ENCODE measurements at places on chromosomes 13 and 19.

GRCh38 chr13:70941454-70941853, 833.2 kb upstream of the KLHL1 start:
- no peak for DNase-seq

GRCh38 chr13:112012016-112012704, 54.8 kb upstream of the SOX1 start:
- no peak for DNase-seq

GRCh38 chr13:112391746-112392145, 15.6 kb downstream of the SPACA7 start:
- DNase-seq, result no peak

GRCh38 chr13:40453351-40454021, 213.0 kb downstream of the FOXO1 start:
- DNase-seq, result no peak

DNA sequence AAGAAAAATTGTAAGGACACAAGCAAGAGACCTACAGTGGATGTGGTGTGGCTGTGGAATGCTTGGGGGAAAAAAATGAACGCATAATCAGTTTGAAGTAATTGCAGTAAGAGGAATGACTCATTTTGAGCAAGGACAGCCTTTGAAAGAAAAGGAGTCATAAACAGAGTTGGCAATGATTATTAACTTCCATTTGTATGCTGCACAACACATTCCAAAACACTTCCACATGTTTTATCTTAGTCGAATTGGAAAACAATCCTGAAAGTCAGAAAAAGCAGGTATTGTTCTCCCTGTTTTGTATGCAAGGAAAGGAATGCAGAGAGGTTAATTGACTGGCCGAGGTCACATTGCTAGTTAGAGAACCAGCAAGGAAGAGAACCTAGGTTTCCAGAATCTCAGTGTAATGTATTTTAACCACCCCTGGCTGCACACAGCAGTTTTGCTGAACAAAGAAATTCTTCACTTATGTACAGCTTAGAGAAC, 630.0 kb upstream of the MIR17HG start:
- DNase-seq, result no peak

GRCh38 chr13:76500894-76501293, 385.3 kb downstream of the KCTD12 start:
- DNase-seq, result no peak

DNA sequence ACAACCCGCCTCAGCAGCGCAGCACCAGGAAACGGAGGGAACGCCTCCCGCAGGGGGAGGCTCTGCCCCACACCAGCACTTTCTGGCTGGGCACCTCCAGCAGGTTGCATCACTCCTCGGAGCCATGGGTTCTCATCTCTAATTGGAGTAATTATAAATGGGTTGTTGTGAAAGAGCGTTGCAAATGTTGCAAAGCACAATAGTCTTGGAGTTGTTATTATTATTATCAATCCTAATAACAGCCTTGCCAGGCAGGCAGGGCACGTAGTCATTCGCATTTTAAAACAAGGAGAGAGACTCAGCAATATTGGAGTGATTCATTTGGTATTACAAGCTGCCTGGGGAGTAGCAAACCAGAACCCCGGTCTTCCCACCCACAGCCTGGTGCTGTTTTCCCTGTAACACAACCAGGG, 108.6 kb upstream of the GJB6 start:
- DNase-seq, result no peak

DNA sequence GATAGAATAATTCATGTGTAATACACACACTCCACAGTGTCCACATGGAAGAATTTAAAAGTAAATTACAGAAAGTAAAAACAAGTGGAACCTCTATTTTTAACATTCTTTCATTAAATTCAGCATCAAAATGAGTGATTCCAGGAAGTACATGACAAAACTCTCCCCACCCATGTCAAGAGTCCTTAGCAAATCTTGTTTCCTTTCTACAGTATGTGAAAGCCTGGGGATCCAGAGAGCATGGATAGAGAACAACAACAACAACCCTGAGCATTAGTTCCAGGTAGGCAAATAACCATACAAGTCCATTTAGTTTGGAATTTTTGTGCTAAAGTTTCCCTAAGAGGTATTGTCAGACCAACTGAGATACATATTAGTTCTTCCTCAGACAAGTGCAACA, 267.9 kb downstream of the ENOX1 start:
- DNase-seq, result no peak

DNA sequence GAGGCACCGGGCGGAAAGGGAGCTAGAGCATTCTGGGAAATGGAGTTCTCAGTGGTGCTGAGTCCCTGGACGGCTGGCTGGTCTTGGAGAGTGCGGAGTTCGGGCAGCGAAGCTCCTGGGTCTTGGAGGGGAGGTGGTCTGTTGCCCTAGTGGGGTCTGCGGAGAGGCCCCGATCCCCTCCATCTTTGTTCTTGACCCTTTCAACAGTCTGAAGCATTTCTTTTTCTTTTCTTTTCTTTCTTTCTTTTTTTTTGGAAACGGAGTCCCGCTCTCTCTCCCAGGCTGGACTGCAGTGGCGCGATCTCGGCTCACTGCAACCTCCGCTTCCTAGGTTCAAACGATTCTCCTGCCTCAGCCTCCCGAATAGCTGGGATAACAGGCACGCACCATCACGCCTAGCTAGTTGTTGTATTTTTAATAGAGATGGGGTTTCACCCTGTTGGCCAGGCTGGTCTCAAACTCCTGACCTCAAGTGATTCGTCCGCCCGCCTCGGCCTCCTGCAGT, 440 bp upstream of the SYMPK start:
- DNase-seq, result no peak

- no peak for DNase-seq
Measured at GRCh38 chr19:8306235-8307054, 1.7 kb downstream of the CD320 start.

Data from T-helper 2 cell treated with Interferon-gamma antibody and Interleukin-4, amounts not matched to agents 5 μg/mL and 100 μg/mL, for 36 hours (primary cell).